HCT116 (cell line): ENCODE measurements at places on chromosomes 3 and 15.

GRCh38 chr3:140051019-140051957 is 116.3 kb downstream of the CLSTN2 start:
- peak; percentile 21 for DNase-seq

DNA sequence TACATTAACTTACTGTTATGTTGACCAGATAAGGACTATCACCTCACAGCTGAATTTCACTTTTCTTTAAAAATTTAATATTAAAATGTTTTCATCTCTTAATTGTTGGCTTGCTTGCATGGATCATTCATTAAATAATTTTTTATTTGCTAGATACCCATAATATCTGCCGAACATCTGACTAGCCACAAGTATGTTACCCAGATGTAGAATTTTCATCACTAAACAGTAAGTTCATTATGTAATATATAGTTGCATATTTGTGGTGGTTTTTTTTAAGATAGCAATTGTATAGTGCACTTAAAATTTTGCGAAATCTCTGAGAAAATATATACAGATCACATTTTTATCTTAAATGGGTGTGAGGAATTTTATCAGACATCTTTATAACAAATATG is 190.4 kb downstream of the MBNL1 start:
- DNase-seq = no peak

DNA sequence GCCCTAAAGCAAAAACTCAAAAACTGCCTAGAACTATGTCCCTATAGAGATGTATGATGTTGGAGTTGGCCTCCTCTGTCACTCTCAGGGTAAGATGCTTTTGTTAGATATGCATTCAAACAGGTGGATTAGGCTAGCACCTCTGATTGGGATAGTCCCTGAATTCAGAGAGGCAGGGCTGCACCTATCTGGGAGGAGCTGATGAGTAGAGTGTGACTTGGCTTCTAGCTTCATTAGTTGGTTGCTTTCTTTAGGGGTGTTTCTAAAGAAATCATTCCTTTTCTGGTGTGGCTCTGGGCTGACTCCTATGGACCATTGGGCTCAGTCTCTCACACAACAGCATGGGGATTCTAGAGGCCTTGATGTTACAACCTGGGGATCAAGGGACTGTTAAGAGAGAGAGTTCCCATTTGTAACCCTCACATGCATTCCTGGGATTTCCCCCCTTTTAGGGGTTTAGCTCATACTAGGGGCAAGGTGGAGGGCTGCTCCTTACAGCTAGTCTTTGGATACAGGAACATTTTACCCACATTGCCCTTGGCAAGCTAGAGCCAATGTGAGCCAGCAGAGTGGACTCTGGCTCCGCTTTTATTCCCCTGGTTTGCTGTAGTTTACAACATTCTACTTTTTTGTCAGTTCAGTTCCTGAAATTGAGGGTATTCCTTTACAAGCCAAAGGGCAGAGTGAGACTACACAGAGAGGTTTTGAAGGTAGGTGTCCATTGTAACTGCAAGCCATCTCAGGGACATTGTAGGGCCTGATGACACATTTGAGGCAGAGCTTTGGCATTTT is 7.5 kb downstream of the ZNF592 start:
- DNase-seq = no peak

DNA sequence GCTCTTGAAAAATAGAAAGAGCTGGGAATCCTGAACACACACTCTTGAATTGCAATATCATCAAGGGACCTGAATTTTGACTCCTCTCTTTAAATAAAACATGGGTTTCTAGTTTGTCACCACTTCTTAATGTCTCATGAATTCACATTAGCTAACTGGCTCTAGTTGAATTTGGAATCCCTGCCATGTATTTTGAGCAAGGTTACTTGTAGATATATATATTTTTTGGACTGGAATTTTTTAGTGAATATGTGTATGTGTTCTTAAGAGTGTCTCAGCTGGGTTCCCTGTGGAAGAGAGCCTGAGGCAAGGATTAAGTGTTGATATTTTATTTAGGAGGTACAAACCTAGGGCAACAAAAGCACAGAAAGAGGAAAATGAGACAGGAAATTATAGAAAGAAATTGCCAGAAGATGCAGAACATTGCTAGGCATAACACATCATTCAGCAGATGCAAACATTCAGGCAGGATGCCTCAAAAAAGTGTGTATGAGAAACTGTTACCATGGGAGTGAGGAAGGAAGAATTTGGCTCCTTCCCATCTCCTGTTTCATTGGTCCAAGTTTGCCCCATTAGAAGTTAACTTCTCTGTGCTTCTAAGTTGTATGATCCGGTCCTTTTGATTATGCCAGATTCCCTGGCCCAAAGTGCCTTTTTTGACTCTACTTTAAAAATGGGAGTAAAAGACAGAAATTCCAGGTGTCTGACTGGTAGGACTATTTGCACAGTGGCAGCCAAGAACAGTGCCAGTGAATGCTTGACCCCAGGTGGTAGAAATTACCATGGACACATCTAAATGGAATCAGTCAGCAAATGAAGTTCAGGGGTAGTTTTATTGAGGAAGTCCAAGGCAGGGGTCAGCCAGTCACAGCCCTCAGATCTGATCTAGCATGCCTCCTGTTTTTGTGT is 253.7 kb upstream of the TGFBR2 start:
- no peak for DNase-seq

- no peak for DNase-seq
Measured at GRCh38 chr3:187662848-187663409, 7.3 kb downstream of the SST start.
